ENCODE measurements at places on chromosomes 3 and 15. TPM values are rescaled to one million over a fixed set of nuclear protein-coding genes. Genes with fewer than 3 reads are reported as not detected.

Gene SFMBT1
- 20.0 TPM for total RNA-seq

GRCh38 chr3:178684881-178685590, 148.8 kb downstream of the KCNMB2 start:
- DNase-seq = no peak

GRCh38 chr3:81998139-81998755, 236.8 kb upstream of the GBE1 start:
- DNase-seq = no peak

DNA sequence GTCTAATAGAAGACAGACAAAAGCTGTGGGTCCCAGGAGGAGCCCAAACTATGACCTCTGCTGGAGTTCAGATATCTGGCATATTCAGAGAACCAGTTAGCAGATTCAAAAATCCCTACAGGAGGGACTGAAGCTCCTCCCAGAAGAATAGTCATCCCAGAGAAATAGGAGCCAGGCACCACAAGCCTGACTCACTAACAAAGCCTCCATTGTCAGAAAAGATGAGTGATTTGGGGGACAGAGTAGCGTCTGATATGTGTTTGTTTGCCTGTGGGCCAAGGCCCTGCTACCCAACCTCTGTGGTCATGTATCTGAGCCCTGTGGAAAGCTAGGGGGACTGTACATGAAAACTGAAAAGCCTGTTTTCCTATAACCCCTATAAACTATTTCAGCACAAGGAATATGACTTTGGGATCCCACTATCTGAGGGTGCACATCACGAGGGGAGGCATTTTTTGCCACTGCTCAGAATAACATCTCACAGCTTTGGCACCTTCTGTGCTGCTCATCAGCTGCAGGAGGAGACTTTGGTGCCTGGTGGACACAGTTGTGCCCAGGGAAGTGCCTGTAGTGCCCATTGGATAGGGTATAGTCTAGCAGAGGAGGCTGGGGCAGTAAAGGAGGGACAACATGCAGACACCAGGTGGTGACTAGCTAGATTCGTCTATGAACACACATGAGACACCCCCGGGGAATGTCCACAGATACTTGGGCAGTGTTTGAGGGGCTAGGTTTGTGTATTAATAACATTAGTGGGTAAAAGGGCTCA, 9.7 kb upstream of the LARP6 start:
- no peak for DNase-seq

Gene IL16
- 5.5 TPM for total RNA-seq

- no peak for DNase-seq
Observed at GRCh38 chr15:88987591-88987933, 74.4 kb upstream of the MFGE8 start.

DNA sequence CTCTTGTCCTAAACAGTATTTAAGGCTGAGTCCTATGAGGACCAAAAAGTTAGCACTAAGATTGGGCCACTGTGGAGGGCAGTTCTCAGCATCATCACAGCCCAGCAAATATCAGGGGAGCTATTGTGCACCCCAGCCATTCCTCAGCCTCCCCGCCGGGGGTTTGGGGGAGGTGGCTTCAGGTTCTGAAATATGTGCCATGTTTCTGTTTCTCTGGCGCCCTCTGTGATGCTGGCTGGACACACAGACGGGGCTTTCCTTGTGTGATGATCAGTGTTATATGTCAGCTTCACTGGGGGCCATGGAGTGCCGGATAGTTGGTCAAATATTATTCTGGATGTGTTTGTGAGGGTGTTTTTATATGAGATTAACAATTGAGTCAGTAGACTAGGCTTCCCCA, 106.8 kb downstream of the GABRG3 start:
- DNase-seq = no peak

DNA sequence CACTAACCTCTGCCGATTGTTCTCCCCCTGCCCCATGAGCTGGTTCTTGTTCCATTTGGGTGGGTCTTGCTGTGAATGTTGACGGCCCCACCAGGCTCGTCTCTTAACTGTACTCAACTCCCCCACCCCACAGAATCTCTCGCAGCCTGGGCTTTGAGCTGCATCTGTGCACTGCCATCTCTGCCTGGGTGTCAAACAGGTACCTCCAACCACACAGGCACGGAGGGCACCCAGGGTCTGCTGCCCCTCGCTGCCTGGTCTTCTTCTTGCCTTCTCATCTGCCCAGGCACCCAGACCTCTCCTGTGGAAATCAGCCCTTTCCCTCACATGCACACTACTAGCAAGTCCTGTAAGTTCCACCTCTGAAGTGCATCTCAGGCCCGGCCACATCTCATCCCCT, 10.1 kb downstream of the TLR9 start:
- no peak for DNase-seq

- no peak for DNase-seq
Observed at GRCh38 chr3:185935465-185936272, 2.1 kb downstream of the TRA2B start.

Gene PIGZ
- total RNA-seq = 2.8 TPM

Gene CD200
- total RNA-seq = 1.3 TPM

DNA sequence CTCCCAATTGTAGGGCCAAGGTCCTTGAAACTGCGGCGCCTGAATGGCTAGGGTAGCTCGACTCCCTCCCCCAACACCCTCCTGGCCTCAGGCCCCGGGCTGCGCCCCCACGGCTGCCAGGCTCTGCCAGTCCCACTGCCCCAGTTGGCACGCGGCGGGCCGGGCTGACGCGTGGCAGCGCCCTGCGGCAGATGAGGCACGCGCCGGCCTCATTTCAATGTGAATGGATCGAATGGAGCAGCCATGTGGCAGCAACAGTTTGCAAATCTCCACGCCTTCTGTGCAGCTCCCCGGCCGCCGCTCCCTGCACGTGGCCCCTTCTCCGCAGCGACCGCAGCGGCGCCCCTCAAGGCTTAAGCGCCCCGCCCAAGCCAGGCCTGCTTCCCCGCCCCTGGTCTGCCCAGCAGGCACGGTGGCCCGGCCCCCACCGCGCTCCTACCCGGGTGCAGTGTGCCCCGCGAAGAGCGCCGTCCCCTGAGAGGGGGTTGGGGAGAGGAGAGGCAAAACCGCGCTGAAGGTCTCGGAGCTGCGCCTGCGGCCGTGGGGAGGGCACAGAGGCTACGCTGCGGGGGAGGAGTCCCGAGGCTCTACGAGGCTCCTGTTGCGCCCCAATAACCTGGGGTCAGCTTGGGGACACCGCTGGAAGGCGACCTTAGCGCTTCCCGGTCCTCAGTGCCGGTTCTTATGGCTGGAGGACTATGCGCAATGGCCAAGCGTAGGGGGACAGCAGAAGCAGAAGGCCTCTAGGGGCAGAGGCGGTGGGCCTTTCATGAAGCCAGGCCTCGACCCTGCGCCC, 3.1 kb upstream of the DLL4 start:
- DNase-seq = no peak

- no peak for DNase-seq
Observed at GRCh38 chr3:156483961-156484787, 70.7 kb downstream of the SSR3 start.

DNA sequence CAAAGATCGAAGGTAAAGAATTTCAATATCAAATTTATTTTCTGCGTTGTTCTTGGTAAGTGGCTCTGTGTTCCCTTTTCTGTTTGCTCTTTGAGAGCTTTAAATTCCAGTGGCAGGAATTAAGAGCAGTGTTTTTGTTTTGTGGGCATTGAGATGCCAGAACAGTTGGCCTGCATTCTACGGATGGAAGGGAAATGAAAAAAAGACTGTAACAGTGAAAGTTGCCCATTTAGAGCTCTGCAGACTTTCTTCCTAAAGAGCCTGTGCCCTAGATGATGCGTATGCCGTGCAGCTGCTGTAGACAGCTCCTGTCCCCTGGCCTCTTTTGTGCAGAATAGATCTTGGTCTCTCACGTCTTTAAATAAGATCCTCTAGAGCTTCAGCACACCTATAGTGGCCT, 58.8 kb downstream of the KAT2B start:
- DNase-seq = no peak

DNA sequence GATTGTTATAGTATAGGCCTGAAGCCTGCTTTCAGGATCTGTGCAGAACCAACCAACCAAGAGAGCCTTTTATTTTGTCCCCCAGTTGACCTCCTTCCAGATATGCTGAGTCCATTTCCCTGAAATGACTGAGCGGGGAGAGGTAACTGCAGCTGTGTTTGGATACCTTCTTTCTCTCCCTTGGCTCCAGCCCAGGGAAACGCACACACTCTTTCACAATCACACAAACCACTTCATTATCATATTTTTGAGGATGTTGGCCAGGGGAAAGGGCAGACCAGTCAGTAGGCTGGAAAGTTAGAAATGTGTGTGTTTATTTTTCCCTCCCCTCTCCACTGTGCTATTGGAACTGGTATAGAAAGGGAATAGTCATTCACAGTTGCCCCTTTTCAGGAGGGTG, 417.7 kb upstream of the TBL1XR1 start:
- peak; percentile 78 for DNase-seq

DNA sequence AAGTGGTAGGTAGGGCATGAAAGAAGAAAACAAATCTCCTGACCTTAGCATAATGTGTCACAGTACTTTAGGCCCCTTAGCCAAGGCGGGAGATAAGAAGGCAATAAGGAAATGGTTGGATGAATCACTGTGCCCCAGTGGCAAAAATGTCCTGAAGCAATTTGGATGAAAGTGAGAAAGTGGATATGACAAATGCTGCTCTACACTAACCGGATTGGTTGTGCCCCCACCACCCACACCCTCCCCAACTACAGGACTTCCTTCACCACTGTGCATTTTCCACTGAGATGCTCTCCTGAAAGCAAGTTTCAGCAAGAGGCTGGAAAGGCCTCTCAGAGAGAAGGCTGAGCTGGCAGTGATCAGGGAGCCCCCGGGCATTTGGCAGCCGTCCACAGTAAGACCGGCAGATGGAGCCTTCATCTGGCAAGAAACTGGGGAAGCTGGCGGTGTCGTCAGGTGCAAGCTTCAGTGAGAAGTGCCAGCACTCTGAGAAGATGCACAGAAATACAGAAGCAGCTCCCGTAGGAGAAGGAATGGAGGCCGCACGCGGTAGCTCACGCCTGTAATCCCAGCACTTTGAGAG, 63.8 kb downstream of the ATP1B3 start:
- DNase-seq = peak; percentile 38

Gene CD86
- 4.4 TPM for total RNA-seq

DNA sequence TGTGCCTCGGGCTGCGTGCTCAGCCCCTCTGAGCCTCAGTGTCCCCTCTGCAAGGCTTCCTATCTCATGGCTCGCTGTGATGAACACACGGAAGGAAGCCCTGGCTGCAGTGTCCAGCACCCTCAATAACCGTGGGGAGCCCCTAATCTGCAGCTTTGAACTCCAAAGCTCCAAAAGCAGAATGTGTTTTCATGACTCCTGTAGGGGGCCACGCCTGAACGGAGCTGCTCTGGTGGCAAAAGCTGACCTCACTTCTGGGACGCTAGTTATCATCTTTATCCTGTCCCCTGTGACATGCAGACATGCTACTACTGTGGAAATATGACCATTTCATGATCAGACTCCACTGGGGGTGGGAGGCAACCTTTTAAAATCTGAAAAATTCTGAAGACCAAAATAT, 98.8 kb downstream of the SEC22A start:
- DNase-seq = no peak

Gene GOLGA8G
- not detected for total RNA-seq

Gene PLCB2
- total RNA-seq = 7.5 TPM

GRCh38 chr15:91142106-91142744, 42.2 kb downstream of the SV2B start:
- DNase-seq = no peak

GRCh38 chr3:70558956-70559355, 246.5 kb upstream of the MDFIC2 start:
- no peak for DNase-seq

Gene SCG5
- total RNA-seq = not detected

Gene BTLA
- total RNA-seq = not detected

DNA sequence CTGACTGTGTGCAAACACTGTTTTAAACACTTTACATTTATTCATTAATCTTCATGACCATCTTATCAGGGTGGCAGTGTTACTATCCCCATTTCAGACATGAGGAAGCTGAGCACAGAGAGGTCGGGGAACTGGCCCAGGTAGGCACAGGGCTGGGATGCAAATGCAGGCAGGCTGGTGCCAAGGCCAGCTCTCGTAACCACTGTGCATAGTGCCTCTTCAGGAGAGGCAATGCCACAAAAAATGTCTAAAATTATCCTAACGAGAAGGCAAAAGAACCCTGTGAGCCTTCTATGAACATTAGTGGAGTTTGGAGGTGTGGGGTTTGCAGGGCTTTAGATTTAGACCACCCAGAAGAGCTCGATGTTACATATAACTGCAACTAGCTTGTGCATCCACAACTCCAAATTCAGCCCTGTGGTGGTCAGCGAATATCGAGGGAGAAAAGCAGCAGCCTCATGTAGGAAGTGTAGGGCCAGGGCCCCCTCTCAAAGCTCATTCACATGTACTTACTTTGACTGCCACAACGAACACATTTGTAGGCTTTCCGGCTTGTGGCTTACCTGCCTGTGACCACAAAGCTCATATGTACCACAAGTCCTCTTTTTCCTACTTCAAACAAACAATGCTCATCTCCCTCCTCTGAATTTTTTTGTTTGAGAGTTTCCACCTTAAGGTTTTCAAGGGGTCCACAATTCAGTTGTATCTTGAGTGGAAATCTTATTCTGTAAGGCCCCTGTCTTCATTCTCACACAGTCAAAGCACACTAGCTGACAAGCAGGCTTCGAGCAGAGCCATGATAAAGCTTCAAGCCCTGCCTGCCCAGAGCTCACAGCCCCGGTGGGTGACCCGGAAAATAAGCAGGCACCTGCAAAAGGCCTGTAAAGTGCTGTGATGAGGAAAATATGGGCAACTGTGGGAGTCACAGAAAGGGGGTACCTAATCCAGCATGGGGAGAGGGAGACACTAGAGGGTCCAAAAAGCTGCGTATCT, 722.9 kb upstream of the CFAP20DC start:
- no peak for DNase-seq

GRCh38 chr15:89575146-89575655, at the start of gene TICRR:
TSS of gene TICRR (plus strand) at chr15:89575469. CDS start at chr15:89575587, 118 bp downstream.
- DNase-seq = peak; percentile 93

Gene CIDEC
- total RNA-seq = 2.5 TPM

Gene KLHL25
- 3.8 TPM for total RNA-seq

DNA sequence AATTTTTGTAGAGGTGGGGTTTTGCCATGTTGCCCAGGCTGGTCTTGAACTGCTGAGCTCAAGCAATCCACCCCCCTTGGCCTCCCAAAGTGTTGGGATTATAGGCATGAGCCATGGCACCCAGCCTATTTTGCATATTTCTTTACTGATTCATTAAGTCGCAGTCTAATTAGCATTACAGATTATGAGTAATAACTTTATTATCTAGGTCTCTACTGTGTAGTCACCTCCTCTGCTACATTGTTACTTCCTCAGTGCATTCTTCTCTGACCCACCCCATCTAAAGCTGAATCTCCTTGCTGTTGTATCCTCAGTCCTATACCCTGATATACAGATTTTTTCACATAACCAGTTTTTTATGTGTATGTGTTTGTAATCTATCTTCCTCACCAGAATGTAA, 61.7 kb downstream of the TFDP2 start:
- no peak for DNase-seq

Measured in left ventricle myocardium superior (tissue), 1 donor.